Stimulated activated CD4-positive, alpha-beta T cell treated with anti-CD3 and anti-CD28 coated beads, Interleukin-12 subunit alpha, Interleukin-12 subunit beta, amount 100 ng/mL, for 24 hours (primary cell): ENCODE measurements at places on chromosomes 2 and 18.

- DNase-seq, result no peak
These were observed at the start of gene SEPTIN2 for GRCh38 chr2:241315879-241316631. Gene SEPTIN2 (plus strand): TSS chr2:241315925. CDS start chr2:241324233, 8,308 bp downstream.

- DNase-seq, result no peak
These were observed 223.0 kb downstream of the UBE2E3 start for GRCh38 chr2:181203412-181203811.

GRCh38 chr2:234116010-234116409 is 65.5 kb downstream of the SPP2 start:
- DNase-seq, result no peak

GRCh38 chr2:19353721-19354050 is 4.7 kb downstream of the OSR1 start:
- no peak for DNase-seq

DNA sequence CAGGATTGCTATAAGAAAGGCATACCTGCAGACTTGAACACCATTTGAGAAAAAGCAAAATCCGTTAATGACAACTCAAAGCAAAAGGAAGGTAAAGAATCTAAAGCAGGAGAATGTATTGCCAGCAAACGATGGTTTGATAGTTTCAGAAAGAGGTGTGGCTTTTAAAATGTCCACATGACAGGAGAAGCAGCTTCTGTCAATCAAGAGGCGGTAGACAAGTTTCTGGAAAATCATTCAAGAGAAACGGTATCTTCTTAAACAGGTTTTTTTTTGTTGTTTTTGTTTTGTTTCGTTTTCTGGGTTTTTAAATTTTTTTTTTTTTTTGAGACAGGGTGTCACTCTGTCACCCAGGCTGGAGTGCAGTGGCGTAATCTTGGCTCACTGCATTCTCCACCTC is 13.8 kb downstream of the CLEC4F start:
- no peak for DNase-seq

DNA sequence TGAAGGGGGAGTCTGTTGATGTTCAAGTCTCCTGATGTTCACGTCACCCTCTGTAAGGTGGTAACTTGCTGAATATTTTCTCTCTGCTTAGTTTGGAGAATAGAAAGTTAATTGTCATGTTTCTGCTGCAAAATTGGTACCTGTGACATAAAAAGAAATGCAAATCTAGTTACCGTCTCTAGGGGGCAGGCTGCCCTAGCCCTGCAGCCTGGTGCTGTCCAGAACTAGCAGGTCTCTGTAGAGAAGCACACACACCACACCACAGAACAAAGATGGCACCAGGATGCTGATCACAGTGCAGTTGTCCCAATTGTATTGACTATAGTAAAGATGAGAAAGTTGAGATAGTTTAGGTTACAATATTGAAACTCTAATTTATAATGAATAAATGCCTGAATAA is 47.0 kb downstream of the SLC9A4 start:
- DNase-seq, result peak; percentile 5

- DNase-seq, result no peak
These were observed 25.2 kb downstream of the PTRHD1 start for GRCh38 chr2:24768013-24768412.

- no peak for DNase-seq
These were observed 41.4 kb upstream of the RNU4ATAC start for GRCh38 chr2:121489284-121489683.

DNA sequence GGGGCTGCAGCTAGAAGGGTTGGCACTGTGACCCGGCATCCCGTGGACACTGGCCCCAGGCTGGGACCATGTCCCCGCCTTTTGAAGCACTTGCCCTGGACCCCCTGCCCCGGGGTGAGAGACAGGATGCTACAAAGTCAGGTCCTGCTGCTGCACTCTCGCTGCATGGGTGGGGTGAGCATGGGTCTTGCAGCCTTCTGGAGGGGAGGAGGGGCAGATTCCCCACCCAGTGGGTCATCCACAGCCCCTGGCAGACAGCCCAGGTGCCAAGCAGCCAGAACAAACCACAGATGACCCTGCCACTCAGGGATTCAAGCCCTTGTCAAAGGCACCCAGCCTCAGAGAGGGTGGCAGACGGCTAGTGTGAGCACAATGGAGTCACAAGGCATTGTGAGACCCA is 5.7 kb upstream of the NMUR1 start:
- no peak for DNase-seq

- no peak for DNase-seq
These were observed 56.9 kb upstream of the LPIN2 start for GRCh38 chr18:3069671-3070433.

- DNase-seq, result no peak
These were observed 104.2 kb downstream of the AGAP1 start for GRCh38 chr2:235598026-235598425.

DNA sequence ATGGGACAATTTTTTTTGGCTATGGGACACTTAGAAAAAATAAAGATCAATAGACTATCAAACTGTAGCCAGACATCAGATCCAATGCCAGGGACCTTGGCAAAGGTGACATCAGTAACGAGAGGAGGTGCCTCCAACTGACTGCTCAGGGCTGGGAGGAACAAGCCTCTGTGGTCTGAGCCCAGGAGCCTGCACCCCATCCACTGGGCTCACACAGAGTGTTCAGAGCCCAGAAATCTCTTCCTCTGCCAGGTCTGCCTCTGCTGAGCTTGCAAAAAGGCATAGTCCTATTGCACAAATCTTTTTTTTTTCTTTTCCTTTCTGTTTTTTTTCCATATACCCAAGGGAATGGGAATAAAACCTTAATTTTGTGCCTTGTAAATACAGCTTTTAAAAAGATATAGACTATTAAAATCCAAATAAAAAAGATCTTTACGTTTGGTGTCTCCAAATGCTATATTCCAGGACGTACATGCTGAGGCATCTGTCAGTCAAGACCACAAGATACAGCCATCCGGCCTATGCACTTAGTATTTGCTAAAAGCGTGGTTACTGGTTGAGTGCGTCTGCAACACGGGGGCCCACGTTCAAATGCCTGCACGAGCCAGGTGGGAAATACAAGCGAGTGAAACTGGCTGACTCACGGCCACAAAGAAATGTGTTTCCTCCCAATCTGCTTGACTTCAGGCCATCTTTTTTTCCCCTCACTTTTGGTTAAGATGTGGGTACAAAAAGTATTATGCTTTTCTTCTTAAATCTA is 7.8 kb upstream of the ARHGAP25 start:
- peak; percentile 76 for DNase-seq

GRCh38 chr2:160308915-160309314 is 108.8 kb upstream of the ITGB6 start:
- no peak for DNase-seq

DNA sequence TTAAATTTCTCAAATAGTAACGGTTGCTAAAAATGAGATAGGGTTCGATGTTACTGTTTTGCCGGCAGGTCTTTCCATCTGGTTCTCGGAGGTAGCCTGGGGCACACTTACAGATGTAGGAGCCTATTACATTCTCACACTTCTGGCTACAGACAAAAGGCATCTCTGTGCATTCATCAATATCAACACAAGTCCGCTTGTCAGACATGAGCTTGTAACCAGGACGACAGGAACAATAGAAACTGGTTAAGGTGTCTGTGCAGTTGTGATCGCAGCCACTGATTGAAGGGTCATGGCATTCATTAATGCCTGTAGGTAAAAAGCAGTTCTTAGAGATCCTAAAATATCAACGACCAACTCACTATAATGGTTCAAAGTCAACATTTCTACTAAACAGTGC is 116.3 kb downstream of the DHRS9 start:
- no peak for DNase-seq

- no peak for DNase-seq
These were observed 9.8 kb upstream of the ARID5A start for GRCh38 chr2:96526615-96527285.

DNA sequence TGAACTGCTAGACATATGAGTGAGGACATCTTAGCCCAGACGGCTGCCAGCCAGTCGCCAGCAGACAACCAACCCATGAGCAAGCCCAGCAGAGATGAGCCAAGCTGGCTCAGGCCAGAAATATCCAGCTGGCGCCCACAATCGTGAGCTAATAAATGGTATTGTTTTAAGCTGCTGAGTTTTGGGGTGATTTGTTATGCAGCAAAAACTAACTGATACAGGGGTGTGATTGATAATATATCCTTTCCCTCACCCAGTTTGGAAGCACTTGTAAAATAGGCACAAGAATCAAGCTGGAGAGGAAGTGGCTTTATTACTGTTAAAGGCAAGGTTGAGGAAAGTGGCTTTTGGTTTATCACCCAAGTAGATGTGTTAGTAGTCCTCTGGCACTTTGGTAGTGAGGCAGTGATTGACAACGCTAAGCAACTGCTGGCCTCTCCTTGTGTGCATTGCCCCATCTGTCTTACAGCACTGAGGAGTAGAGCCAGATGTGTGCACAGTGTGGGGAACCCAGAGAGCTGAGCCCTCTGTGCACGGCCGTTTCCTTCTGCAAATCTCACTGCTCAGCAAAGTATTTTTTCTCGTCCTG is 110.1 kb downstream of the MYO1B start:
- no peak for DNase-seq

DNA sequence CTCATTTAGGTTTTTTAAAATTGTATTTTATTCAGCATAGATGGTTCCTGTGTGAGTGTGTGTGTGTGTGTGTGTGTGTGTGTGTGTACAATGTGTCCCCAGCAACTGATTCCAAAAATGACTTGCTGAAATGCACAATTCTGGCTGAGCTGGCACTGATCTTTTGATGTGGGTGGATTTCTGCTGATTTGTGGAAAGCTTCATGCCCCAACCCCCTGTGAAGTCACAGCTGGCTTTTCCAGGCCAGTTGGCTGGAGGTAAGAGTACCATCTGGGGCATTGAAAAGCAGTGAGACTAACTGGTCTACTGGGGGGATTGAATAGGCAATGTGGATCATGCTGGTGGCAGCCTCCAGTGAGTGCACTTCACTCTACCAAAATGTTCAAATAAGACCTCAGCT is 187.2 kb downstream of the LRRTM1 start:
- no peak for DNase-seq

GRCh38 chr18:7641813-7642212 is 74.7 kb downstream of the PTPRM start:
- DNase-seq, result no peak

- DNase-seq, result no peak
These were observed 121.1 kb downstream of the HDAC4 start for GRCh38 chr2:239279508-239280295.

- no peak for DNase-seq
These were observed 2.1 kb downstream of the DPYSL5 start for GRCh38 chr2:26850000-26850431.

- no peak for DNase-seq
These were observed 31.3 kb downstream of the PLB1 start for GRCh38 chr2:28527196-28527595.

DNA sequence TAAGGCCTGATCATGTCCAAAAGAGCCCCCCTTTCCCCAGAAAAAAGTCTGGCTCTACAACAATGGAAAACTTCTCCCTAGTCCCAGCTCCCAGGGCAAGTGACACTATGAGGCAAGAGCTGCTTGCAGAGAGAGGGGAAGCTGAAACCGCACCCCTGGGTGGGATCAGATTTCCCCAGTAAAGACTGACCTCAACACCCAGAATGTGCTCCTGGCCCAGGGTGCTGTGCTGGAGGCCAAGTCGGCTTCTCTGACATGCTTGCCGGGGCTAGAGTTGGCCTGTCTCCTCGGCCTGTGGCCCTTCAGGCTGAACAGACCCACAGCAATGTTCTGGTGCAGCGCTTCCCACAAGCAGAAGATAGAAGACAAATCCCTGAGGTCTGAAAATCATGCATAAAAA is 18.4 kb upstream of the ST8SIA3 start:
- no peak for DNase-seq

DNA sequence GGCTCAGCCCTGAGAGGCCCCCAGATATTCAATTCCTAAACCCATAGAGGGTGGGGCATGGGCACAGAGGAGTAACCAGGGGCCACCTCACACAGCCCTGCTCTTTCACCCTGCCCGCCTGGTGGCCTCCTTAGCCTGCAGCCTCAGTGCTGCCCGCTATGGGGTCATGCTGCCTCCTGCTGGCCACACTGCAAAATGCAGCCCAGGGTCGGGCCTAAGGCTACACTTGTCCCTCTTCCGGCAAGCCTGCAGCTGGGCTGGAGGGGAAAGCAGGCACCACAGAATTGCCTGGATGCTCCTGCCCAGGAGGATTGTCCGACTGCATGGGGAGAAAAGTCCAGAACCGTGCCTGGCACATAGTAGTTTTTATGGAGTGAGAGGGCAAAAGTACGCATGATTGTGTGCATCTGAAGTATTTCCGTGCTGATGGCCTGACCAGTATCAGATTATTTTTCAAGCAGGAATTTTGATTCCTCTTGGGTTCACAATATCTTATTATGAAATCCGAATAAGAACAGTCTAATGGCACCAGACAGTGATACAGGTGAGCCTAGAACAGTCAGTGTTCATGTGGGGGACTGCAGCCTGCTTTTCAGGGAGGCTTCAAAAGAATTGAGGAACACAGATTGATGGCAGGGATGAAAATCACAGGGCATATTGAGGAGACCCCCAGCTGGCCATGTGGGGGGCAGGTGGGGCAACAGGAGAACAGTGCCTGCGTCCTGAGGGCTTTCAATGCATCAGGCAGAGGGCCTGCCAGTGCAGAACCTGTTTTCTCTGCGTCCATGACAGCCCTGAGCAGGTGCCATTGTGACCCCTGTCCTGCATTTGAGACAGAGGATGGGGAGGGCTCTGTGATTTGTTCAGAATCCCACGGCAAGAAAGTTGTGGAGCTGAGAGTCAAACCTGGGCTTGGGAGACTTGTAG is 51.2 kb upstream of the ALPP start:
- peak; percentile 58 for DNase-seq

- DNase-seq, result no peak
These were observed 116.1 kb downstream of the FAM117B start for GRCh38 chr2:202750763-202751427.

- no peak for DNase-seq
These were observed 234.7 kb downstream of the TTC32 start for GRCh38 chr2:19667085-19667484.

GRCh38 chr2:239674981-239675825 is 274.4 kb upstream of the HDAC4 start:
- no peak for DNase-seq

DNA sequence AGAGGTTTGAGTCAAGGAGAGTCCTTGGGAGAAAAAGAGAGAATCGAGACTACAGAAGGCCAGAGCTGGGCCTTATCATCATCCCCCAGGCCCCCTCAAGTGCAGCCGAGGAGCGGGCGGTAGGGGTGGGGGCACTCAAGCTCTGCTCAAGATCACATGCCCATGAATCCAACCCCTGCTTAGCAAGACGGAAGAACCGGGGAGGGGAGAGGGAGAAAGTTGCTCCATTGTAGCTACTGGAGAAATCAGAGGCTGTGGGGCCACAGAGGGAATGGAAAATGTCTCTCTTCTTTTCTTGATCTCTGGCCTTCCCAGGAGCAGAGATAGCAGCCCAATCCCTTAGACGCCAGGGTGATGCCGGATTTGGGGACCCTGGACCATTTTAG is 14.6 kb downstream of the SLC4A3 start:
- DNase-seq, result no peak

DNA sequence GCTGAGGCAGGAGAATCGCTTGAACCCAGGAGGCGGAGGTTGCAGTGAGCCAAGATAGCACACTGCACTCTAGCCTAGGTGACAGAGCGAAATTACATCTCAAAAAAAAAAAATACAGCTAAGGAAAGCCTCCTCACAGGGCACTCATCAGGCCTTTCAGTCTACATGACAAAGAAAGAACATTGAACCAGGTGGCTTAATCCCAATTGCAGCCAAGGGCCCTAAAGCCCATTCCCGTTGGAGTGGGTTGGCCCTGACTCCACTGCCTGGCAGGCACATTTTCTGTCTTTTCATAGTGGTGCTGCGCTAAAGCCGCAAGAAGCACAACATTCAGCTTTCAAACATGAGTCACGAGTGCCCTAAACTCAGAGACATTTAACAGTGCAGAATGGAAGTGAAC is 372.5 kb downstream of the RNF144A start:
- DNase-seq, result no peak
